NCI-H510A (cell line): ENCODE measurements at places on chromosomes 11 and 22.
A peak's percentile ranks its signal among the peaks of the same experiment; 100 is the strongest.

DNA sequence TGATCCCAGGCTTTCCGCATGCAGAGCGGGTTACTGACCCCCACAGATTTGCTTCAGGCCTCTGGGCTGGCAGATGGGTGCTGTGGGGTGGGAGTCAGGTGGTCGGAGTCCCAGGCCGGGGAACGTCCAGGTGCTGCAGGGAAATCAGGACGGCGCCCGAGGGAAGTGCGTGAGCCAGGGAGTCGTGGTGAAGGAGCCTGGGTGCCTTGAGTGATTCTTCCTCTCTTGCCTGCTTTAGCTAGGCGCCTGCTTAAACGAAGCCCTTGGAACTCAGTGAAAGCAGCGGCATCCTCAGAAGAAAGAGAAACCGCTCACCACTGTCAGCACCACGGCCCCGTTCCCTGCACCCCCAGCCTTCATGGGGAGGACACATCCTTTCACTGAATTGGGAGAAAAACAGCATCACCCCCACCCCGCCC, 455.6 kb downstream of the BRD1 start:
- DNase-seq, result no peak

DNA sequence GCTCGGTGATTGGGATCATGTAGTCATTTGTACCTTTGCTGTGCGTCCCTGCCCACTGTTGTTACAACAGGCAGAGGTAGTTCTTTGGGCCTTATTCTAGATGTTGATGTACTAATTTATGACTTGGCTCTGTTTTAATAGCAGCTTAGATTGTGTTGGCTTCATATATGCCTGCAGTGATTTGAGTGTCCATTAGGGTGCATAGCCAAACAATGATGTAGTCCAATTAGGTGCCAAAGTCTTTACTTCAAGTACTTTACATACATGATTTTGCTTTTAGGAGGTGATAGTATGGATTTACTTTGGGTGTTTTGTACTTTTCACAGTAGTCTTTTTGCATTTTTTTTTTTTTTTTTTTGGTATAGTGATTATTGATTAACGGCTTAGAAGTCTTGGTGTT, 46.4 kb downstream of the PPP6R3 start:
- DNase-seq, result no peak

- no peak for DNase-seq
Observed at GRCh38 chr11:32606220-32606619, 22.6 kb downstream of the EIF3M start.

DNA sequence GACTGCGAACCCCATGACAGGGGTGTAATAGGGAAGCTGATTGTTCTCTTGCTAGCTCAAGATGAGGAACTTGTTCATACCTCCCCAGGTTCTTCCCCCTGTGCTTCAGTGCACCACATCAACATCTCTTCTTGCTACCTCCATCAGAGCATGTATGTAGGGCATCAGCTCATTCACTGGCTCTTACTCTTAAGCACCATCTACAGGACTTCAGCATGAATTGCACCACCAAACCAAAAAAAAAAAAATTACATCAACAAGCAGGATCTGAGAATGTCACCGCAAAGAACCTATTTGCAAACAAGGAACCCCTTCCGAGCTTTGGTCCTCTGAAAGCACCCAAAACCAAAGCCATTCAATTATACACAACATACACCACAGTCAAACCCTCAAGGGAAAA, 2226.5 kb upstream of the RAG2 start:
- no peak for DNase-seq

DNA sequence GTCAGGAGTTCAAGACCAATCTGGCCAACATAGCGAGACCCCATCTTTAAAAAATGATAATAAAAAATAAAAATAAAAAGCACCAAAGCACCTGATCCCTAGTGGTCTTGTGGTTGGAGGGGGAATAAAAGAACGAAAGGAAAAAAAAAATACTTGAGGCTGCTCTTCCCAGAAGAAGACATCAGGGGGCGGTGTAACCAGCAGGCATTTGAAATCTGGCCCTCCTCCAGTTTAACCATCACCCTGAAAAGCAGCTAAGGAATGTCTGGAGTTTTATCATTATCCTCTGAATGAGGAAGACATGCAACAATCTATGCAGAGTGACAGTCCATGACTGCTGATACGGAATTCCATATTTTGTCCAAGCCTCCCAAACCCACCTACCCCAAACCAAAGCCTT, 5.6 kb upstream of the KCTD17 start:
- no peak for DNase-seq

DNA sequence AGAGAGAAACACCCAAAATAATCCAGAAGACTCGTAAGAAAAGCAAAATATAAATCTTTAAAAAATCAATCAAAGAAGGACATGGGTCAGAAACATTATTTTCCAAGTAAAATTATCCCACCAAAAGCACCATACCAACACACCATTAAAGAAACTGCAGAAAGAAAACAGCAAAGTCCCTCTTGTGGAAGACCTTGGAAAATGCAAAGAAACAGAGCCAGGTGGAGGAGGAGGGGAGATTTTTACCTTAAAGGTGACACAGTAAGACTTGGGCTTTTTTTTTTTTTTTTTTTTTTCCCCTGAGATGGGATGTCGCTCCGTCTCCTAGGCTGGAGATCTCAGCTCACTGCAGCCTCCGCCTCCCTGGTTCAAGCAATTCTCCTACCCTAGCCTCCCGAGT, 123.8 kb downstream of the LARGE1 start:
- no peak for DNase-seq

GRCh38 chr11:117506971-117507370, 179.3 kb downstream of the CEP164 start:
- DNase-seq, result no peak

DNA sequence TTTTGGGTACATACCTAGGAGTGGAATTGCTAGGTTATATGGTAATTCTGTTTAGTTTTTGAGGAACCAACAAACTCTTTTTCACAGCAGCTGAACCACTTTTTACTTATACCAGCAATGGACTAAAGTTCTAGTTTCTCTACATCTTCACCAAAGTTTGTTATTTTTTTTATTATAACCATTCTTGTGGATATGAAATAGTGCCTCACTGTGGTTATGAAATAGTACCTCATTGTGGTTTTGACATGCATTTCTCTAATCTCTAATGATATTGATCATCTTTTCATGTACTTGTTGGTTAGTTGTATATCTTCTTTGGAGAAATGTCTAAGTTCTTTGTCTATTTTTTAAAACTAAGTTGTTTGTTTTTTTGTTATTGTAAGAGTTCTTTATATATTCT, 27.2 kb downstream of the STIM1 start:
- no peak for DNase-seq

DNA sequence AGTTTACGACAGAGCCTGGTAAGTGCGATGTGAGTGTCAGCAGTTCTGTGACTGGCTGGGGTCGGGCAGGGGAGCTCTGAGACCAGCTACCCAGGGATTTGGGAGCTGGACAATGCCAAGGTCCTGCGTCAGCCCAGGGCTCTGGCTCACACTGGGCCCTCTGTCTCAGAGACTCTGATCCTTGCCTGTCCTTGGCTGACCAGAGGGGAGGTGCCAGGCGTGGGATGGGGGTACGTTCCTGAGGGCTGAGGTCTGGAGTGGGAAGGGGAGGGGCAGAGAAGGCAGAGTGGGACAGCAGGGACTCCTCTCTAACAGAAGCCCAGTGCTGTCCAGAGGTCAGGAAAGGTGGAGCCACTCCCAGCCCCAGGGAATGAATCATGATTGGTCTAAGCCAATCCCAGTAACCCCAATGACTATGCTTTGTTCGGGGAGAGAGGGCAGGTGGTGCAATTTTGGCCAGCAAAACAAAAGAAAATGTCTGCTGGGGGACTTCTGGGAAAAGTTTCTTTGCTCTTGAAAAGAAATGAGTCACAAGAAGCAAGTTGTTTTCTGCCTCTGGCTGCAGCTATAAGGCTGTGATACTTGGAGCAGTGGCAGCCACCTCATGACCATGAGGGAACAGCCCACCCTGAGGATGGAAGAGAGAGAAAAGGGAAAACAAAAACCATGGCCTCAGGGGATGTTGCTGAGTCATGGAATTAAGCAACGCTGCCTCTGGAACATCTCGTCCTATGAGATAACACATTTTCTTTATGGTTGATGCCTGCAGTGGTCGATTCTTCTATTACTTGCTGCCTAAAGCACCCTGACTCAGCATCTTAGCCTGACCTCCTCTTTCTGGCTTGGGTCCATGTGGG, 108.3 kb downstream of the CHST1 start:
- DNase-seq, result no peak

- DNase-seq, result no peak
Observed at GRCh38 chr11:62708793-62709192, 1.3 kb downstream of the GNG3 start.

DNA sequence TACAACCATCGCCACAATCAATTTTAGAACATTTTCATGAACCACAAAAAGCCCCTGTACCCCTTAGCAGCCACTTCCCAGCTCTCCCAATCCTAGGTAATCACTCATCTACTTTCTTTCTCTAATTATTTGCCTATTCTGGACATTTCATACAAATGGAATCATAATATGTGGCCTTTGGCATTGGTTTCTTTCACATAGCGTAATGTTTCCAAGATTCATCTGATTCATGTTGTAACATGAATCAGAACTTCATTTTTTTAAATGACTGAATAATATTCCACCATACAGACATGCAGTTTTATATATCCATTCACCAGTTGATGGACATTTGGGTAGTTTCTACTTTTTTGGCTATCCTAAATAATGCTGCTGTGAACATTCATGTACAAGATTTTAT, 56.2 kb upstream of the RCN1 start:
- no peak for DNase-seq

GRCh38 chr11:13826505-13827278, 135.8 kb upstream of the SPON1 start:
- no peak for DNase-seq

GRCh38 chr11:117885777-117886176, 9.3 kb upstream of the FXYD6 start:
- no peak for DNase-seq

DNA sequence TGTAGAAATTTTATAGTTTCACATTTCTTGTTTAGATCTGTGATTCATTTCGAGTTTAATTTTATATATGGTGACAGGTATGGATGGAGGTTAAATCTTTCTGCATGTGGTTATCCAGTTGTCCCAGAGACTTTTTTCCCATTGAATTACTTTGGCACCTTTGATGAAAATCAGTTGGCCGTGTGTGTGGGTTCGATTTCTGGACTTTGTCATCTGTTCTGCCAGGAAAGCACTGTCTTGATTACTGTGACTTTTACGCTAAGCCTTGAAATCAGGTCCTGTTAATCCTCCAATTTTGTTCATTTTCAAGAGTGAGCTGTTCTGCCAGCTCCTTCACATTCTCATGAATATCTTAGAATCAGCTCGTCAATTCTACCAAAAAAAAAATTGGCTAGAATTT, 107.4 kb downstream of the KCNQ1 start:
- DNase-seq, result no peak

- no peak for DNase-seq
Observed at GRCh38 chr11:96708219-96708878, 318.5 kb downstream of the JRKL start.

DNA sequence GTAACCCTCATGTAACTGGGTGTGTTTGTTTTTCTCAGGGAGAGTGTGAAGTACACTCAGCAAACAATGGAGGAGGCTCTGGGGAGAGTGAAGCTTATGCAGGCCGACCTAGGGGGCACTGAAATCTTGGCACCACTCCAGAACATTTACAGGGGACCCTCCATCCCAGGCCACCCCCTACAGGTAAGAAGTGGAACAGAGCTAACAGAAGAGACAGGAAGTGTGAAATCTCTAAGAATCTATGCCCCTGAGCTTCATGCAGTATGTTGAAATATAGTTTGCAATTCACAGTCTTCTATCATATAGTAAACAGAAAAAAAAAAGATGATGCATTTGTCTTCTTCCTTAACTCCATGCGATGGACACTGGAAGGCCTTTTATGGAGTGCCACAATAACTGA, 8.4 kb downstream of the VWA5A start:
- DNase-seq, result peak; percentile 4

DNA sequence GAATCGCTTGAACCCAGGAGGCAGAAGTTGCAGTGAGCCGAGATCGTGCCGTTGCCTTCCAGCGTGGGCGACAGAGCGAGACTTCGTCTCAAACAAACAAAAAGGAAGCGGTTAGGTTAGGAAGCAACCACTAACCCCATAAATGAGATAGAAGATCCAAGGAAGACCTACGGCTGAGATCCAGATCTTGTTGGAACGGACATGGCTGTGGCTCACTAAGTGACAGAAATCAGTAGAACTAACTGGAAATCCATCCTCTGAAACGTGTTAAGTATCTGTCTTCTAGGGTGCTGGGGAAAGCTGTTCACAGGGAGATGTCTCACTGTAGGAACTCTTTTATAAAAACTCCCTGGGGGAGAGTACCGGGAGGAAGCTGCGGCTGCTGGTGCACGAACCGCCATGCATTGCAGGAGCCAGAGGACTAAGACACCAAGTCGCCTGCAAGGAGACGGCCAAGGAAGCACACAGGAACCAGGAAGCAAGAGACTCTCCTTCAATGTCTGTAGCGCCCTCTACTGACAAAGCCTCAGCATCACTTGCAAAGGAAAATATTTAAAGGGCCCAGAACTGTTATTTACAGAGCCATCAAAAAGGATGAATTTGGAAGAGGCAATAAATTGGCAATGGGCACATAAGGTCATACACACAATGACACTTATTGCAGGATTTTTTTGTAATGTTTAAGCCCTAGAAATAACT, 16.9 kb upstream of the SPTY2D1 start:
- no peak for DNase-seq

DNA sequence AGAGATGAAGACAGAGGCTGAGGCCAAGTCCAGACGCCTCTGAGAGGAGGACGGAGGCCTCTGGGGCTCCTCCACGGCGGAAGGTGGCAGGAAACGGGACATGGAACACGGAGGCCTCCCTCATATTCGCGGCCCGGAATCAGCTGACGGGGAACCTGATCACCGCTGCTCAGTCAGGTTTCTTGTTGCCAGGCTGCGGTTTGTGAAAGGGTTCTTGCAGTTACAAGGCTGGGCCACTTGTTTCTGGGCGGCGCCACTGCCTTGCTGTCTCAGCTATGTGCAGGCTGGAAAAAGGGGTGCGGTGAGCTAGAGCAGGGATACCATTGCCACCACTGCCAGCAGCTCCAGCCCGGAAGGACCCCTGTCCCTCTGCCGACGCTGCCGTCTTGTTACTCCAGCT, 10.0 kb upstream of the MMP1 start:
- DNase-seq, result no peak

- no peak for DNase-seq
Observed at GRCh38 chr11:81966340-81966739, 767.3 kb downstream of the FAM181B start.

DNA sequence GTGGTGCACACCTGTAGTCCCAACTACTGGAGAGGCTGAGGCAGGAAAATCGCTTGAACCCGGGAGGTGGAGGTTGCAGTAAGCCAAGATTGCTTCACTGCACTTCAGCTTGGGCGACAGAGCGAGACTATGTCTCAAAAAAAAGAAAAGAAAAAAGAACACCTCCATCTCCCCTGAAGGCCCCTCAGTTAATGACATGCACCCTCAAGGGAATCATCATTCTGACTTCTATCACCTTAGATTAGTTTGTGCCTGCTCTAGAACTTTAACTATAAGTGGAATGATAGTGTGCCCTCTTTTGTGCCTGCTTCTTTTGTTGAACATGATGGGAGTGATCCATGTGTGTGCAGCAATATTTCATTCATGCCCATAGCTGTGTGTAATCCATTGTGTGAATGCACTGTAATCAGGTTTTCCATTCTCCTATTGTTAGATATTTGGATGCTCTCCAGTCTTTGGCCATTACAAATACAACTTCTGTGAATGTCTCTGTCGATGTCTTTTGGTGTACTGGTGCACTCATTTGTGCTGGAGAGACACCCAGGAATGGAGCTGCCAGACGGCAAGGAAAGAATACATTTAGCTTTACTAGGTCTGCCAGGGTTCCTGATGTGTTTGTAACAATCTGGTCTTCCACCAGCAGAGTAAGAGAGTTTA, 883 bp upstream of the VPREB3 start:
- no peak for DNase-seq

- DNase-seq, result no peak
Observed at GRCh38 chr11:29129844-29130243, 887.0 kb downstream of the KCNA4 start.
